ENCODE measurements at places on chromosomes 4 and X.

- no peak for DNase-seq
Measured at GRCh38 chr4:84804136-84804535, 162.4 kb downstream of the WDFY3 start.

GRCh38 chrX:109352066-109352588, 129.8 kb downstream of the GUCY2F start:
- no peak for DNase-seq

GRCh38 chr4:42574870-42575430, 82.0 kb downstream of the ATP8A1 start:
- no peak for DNase-seq

- no peak for DNase-seq
Measured at GRCh38 chr4:110788302-110788701, 165.4 kb upstream of the PITX2 start.

DNA sequence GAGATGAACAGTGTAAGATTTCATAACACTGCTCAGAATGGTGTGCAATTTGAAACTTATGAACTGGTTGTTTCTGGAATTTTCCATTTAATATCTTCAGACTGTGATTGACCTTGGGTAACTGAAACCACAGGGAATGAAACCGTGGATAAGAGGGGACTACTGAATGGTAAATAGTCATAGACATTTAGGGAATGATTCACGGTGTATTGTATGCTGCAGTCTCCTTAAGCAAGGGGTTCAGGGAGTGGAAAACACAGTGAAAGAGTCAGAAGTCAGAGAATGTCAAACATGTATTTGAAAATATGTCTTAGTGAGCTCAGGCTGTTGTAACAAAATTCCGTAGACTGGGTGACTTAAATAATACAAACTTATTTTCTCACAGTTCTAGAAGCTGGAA, 398.2 kb upstream of the DIPK2B start:
- DNase-seq = no peak
